ENCODE measurements at places on chromosomes 6 and 20. TPM values are rescaled to one million over a fixed set of nuclear protein-coding genes. Genes with fewer than 3 reads are reported as not detected.

The SLC22A16 gene
- total RNA-seq = not detected

GRCh38 chr6:72683797-72684196 lies 61.9 kb downstream of the KCNQ5 start:
- no peak for DNase-seq
- no peaks in the 10 kb centered on the region for H3K27me3 ChIP-seq
- no peaks in the 10 kb centered on the region for H3K36me3 ChIP-seq
- no peaks in the 10 kb centered on the region for H3K4me1 ChIP-seq
- no peak overlapping the region for H3K27ac ChIP-seq

DNA sequence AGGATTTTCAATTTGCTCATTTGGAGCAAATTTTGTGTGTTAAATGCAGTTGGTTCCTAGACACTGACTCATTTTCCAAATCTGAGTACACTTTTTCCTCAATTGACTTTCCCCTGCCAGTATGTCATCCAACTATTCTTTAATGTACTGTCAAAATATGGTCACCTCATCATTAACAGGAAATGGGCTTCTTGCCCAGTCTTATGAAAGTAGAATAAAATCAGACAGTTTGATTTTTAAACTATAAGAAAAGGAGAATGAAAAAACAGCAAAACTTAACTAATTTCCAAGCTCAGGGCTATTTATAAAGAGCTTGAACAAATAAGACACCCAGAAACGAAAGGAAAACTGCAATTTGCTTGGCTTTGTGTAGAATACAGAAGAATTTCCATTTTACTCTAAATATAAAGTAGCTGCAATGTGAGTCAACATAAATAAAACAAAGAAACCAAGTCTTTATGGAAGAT lies 43.7 kb upstream of the RAB23 start:
- no peaks in the 10 kb centered on the region for H3K4me1 ChIP-seq
- no peak overlapping the region for H3K4me3 ChIP-seq
- no peak overlapping the region for H3K27ac ChIP-seq
- DNase-seq = no peak
- no peaks in the 10 kb centered on the region for H3K36me3 ChIP-seq

- H3K4me3 ChIP-seq = no peak overlapping the region
- H3K4me1 ChIP-seq = no peaks in the 10 kb centered on the region
- no peak overlapping the region for H3K27ac ChIP-seq
- DNase-seq = no peak
- no peaks in the 10 kb centered on the region for H3K27me3 ChIP-seq
These were observed 7.9 kb downstream of the RSPH4A start for GRCh38 chr6:116624036-116624805.

DNA sequence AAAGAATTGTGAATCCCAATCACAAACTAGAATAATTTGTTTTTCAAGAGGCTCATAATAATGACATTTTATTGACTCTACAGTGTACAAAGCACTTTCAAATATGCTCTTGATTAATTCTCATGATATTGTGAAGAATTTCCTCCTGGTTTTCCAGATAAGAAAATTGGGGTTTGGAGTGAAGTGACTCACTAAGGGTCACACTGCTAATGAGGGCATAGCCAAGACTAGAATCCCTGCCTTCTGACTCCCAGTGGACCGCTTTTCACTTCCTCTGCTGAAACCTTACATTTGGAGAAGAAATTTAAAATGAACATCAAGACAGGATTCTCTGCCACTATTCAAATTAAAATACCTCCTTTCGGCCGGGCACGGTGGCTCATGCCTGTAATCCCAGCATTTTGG lies 38.3 kb upstream of the LTV1 start:
- no peak overlapping the region for H3K27ac ChIP-seq
- no peak overlapping the region for H3K4me3 ChIP-seq
- no peaks in the 10 kb centered on the region for H3K27me3 ChIP-seq
- H3K4me1 ChIP-seq = peaks cover 4% of the 10 kb centered on the region
- no peak for DNase-seq
- no peaks in the 10 kb centered on the region for H3K36me3 ChIP-seq

The TINAG gene
- not detected for total RNA-seq

The RSPH9 gene
- total RNA-seq = 0.20 TPM

DNA sequence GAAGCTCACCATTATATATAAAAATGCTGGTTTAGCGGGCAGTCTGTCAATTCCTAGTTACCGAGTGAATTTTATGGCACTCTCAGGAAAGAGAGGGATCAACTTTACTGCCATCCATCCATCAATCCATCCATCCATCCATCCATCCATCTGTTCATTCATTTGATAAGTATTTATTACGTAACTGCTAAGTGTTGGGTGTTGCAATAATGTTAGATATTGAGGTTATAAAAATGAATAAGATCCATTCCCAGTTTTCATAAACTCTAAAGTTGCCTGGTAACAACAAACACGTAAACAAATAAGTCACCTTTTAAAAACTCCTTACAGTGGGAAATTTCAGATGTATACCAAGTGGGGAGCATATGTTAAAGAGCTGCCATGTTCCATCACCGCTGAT lies 36.8 kb downstream of the SASH1 start:
- H3K36me3 ChIP-seq = no peaks in the 10 kb centered on the region
- no peaks in the 10 kb centered on the region for H3K27me3 ChIP-seq
- no peak for DNase-seq
- no peak overlapping the region for H3K4me3 ChIP-seq
- no peaks in the 10 kb centered on the region for H3K4me1 ChIP-seq

- no peak overlapping the region for H3K4me3 ChIP-seq
- no peaks in the 10 kb centered on the region for H3K27me3 ChIP-seq
These were observed 185.5 kb upstream of the RALGAPA2 start for GRCh38 chr20:20897922-20898321.

GRCh38 chr20:20286061-20286460 lies 81.8 kb upstream of the INSM1 start:
- no peaks in the 10 kb centered on the region for H3K36me3 ChIP-seq
- no peak for DNase-seq
- no peaks in the 10 kb centered on the region for H3K27me3 ChIP-seq
- no peaks in the 10 kb centered on the region for H3K4me1 ChIP-seq
- H3K4me3 ChIP-seq = no peak overlapping the region

The SIRPB2 gene
- total RNA-seq = 8.5 TPM

The PLA2G7 gene
- total RNA-seq = 4.7 TPM

- DNase-seq = peak; percentile 26
- H3K36me3 ChIP-seq = no peaks in the 10 kb centered on the region
- H3K27ac ChIP-seq = no peak overlapping the region
- no peaks in the 10 kb centered on the region for H3K4me1 ChIP-seq
- H3K4me3 ChIP-seq = no peak overlapping the region
These were observed 2.8 kb upstream of the LBP start for GRCh38 chr20:38343311-38344106.

DNA sequence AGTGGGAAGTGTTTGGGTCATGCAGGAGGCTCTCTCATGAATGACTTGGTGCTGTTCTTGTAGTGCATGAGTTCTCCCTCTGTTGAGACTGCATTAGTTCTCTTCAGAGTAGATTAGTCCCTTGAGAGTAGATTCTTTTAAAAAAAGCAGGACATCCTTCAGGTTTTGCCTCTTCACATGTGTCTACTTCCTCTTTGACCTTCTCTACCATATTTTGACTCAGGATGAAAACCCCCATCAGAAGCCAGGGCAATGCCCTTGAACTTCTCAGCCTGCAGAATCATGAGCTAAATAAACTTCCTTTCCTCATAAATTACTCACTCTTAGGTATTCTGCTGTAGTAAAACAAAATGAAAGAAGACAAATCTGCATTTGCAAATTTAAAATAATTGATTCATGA lies 170.3 kb downstream of the CD109 start:
- DNase-seq = no peak
- H3K27ac ChIP-seq = no peak overlapping the region
- H3K4me3 ChIP-seq = no peak overlapping the region
- H3K27me3 ChIP-seq = no peaks in the 10 kb centered on the region
- no peaks in the 10 kb centered on the region for H3K4me1 ChIP-seq

DNA sequence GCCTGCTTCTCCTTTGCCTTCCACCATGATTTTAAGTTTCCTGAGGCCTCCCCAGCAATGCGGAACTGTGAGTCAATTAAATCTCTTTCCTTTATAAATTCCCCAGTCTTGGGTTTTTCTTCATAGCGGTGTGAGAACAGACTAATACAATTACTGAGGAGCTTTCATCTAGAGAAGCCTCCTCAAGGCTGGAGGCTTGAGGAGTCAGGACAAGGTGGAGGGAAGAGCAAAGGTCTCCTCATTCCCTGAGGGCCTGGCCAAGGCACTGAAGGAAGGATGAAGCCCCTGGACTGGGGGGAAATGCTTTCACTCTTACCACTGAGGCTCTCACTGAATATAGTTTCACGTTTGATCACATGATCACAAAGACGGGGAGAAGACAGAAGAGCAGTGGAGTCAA lies 118.2 kb downstream of the MAN1A1 start:
- H3K4me3 ChIP-seq = no peak overlapping the region
- H3K27me3 ChIP-seq = no peaks in the 10 kb centered on the region
- no peaks in the 10 kb centered on the region for H3K4me1 ChIP-seq
- H3K36me3 ChIP-seq = no peaks in the 10 kb centered on the region

DNA sequence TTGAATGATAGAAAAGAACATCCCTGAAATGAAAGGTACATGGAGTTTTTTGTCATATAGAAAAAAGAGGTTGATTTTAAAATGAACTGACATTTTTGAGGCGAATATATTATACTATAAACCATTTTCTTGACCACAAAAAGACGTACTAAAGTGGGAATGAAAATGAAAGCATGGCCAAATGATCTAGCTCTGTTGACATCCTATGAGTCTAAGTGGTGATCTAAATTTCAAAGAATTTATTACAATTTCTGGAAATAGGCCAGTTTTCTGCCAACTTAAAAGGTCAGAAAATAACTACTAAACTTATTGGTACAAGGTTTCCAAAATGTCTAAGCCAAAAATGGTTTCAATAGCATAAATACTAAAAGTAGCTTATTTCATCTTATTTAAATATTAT lies 536.8 kb downstream of the EYS start:
- no peaks in the 10 kb centered on the region for H3K27me3 ChIP-seq
- H3K36me3 ChIP-seq = no peaks in the 10 kb centered on the region
- DNase-seq = no peak
- no peak overlapping the region for H3K4me3 ChIP-seq

GRCh38 chr20:53592992-53593465 lies 610 bp downstream of the ZNF217 start:
- no peaks in the 10 kb centered on the region for H3K27me3 ChIP-seq
- peak; percentile 26 for DNase-seq
- H3K27ac ChIP-seq = peak overlapping the region; percentile 81
- H3K4me3 ChIP-seq = peak overlapping the region; percentile 100

The CST4 gene
- total RNA-seq = not detected

GRCh38 chr6:118252474-118252873 lies 295.6 kb upstream of the PLN start:
- H3K4me1 ChIP-seq = no peaks in the 10 kb centered on the region
- no peak overlapping the region for H3K27ac ChIP-seq
- peaks cover 4% of the 10 kb centered on the region for H3K27me3 ChIP-seq
- no peak overlapping the region for H3K4me3 ChIP-seq
- H3K36me3 ChIP-seq = no peaks in the 10 kb centered on the region
- DNase-seq = no peak

DNA sequence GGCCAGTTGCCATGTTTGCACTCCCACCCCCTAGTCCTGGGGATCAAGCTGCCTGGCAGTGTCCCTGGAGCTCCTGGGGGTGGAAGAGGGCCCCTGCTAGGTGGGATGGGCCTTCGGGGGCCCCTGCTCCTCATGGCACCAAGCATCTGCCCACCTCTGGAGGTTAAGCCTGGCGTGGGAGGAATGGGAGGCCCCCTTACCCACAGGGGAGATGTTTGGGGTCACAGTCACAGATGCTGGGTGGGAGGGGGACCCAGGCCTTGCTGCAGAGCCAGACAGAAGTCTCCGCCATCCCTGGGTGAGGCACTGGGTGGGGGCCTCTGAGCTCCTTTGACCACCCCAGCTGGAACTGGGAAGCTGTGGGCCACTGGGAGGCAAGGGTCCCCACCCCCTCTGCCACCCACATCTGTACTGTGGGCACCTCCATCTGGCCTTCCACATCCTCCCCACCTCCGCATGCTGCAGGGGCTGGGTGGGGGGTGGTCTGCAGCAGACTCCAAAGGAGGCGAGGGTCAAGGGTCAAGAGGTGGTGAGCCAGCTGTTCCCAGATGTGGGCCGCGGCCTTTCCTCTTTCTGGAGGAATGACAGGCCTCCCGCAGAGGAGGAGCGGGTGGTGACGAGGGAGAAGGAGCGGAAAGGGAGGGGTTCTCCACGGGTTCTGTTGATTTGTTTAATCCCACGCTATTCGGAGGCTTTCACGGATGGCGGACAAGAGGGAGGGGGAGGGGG lies 41.5 kb downstream of the YTHDF1 start:
- no peak for DNase-seq
- no peaks in the 10 kb centered on the region for H3K4me1 ChIP-seq
- no peak overlapping the region for H3K27ac ChIP-seq
- no peaks in the 10 kb centered on the region for H3K36me3 ChIP-seq

- no peaks in the 10 kb centered on the region for H3K27me3 ChIP-seq
- DNase-seq = peak; percentile 34
- H3K4me3 ChIP-seq = no peak overlapping the region
- no peaks in the 10 kb centered on the region for H3K36me3 ChIP-seq
These were observed 1.1 kb upstream of the SLC22A23 start for GRCh38 chr6:3457710-3458602.

- no peak overlapping the region for H3K27ac ChIP-seq
- no peaks in the 10 kb centered on the region for H3K27me3 ChIP-seq
- no peak for DNase-seq
- no peak overlapping the region for H3K4me3 ChIP-seq
- H3K4me1 ChIP-seq = no peaks in the 10 kb centered on the region
- no peaks in the 10 kb centered on the region for H3K36me3 ChIP-seq
These were observed 165.0 kb downstream of the TBC1D7 start for GRCh38 chr6:13163161-13163944.

The C20orf141 gene
- total RNA-seq = not detected

The SLC25A27 gene
- 20.0 TPM for total RNA-seq

GRCh38 chr6:169169375-169169774 lies 84.3 kb downstream of the THBS2 start:
- no peak overlapping the region for H3K27ac ChIP-seq
- no peaks in the 10 kb centered on the region for H3K4me1 ChIP-seq
- H3K4me3 ChIP-seq = no peak overlapping the region

The MMP24 gene
- 1.1 TPM for total RNA-seq

- H3K36me3 ChIP-seq = no peaks in the 10 kb centered on the region
- no peaks in the 10 kb centered on the region for H3K27me3 ChIP-seq
- H3K4me1 ChIP-seq = no peaks in the 10 kb centered on the region
- no peak for DNase-seq
- H3K27ac ChIP-seq = no peak overlapping the region
- H3K4me3 ChIP-seq = no peak overlapping the region
These were observed 118.9 kb upstream of the CEP162 start for GRCh38 chr6:84346372-84346771.

DNA sequence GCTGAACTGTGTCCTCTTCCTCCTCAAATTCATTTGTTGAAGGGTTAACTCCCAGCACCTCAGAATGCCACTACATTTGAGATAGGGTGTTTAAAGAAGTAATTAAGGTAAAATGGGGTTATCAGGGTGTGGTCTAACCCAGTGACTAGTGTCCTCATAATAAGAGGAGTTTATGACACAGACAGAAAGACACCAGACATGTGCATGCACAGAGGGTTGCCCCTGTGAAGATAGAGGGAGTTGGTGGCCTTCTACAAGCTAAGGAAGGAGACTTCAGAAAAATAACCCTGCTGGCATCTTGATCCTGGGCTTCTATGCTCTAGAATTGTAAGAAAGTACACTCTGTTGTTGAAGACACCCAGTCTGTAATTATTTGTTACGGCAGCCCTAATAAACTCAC lies 24.9 kb upstream of the EDN1 start:
- H3K27me3 ChIP-seq = no peaks in the 10 kb centered on the region
- H3K4me3 ChIP-seq = no peak overlapping the region
- H3K4me1 ChIP-seq = no peaks in the 10 kb centered on the region
- DNase-seq = no peak

- no peak overlapping the region for H3K4me3 ChIP-seq
- no peaks in the 10 kb centered on the region for H3K27me3 ChIP-seq
- no peak overlapping the region for H3K27ac ChIP-seq
- DNase-seq = no peak
- no peaks in the 10 kb centered on the region for H3K4me1 ChIP-seq
These were observed 40.4 kb downstream of the DNAAF9 start for GRCh38 chr20:3367089-3367488.

Measured in adrenal gland (tissue), 19 donors.